ENCODE measurements at places on chromosomes 4 and X.

- DNase-seq, result no peak
Measured at GRCh38 chr4:1600811-1601532, 83.1 kb downstream of the FAM53A start.

DNA sequence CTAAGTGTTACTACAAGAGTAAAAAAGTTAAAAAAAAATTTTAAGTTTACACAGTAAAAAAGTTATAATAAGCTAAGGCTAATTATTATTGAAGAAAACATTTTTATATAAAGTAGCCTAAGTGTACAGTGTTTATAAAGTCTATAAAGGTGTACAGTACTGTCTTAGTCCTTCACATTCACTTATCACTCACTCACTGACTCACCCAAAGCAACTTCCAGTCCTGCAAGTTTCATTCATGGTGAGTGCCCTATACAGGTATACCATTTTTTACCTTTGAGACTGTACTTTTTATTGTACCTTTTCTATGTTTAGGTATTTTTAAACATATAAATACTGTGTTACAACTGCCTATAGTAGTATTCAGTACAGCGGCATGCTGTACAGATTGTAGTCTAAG is 74.2 kb downstream of the TMEM165 start:
- DNase-seq, result no peak

- no peak for DNase-seq
Measured at GRCh38 chr4:110793381-110793801, 170.5 kb upstream of the PITX2 start.

GRCh38 chr4:16516796-16517439 is 290.6 kb upstream of the TAPT1 start:
- no peak for DNase-seq

DNA sequence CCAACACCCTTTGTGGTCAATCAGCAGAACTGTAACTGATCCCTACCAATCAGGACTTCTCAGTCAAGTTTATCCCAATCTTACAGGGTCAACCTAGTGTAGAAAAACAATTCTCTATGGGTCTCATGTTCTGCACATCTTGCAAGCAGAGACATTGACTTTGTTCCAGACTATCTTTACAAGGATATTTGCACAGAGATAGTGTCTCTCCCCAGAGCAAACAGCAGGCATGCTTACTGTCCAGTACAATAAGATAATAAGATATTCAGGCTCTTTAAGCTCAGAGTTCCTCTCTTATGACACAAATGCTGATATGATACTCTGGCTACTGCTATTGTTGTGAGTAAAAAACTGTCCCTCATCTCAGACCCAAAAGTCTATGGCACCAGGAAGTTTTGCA is 53.2 kb downstream of the ACSL4 start:
- no peak for DNase-seq
